Stimulated activated CD4-positive, alpha-beta T cell treated with anti-CD3 and anti-CD28 coated beads, Interleukin-12 subunit alpha, Interleukin-12 subunit beta, amount 100 ng/mL, for 24 hours (primary cell): ENCODE measurements at places on chromosomes 1 and 21.

DNA sequence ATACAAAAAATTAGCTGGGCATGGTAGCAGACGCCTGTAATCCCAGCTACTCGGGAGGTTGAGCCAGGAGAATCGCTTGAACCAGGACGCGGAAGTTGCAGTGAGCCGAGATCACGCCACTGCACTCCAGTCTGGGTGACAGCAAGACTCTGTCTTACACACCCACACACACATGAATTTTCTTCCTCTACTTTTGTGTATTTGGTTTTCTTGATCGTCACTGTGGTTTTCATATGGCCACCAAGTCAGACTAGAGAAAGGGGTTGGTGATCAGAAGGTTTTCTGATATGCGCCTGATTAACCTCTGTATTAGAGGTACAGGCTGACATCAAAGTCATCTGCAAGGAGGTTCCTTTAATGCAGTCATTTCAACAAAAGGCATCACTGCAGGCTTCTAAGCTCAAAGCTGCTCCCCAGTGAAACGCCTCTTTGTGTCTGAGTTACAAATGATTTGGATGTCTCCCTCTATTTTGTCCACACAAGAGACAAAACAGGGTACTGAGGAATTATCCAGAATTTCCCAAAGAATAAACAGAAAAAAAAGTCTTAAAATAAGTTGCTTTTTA lies 11.1 kb downstream of the SH2D1B start:
- DNase-seq: no peak

- no peak for DNase-seq
Observed at GRCh38 chr21:42417533-42417932, 13.8 kb downstream of the UBASH3A start.

GRCh38 chr1:192762265-192762664 lies 46.6 kb upstream of the RGS2 start:
- DNase-seq: no peak

DNA sequence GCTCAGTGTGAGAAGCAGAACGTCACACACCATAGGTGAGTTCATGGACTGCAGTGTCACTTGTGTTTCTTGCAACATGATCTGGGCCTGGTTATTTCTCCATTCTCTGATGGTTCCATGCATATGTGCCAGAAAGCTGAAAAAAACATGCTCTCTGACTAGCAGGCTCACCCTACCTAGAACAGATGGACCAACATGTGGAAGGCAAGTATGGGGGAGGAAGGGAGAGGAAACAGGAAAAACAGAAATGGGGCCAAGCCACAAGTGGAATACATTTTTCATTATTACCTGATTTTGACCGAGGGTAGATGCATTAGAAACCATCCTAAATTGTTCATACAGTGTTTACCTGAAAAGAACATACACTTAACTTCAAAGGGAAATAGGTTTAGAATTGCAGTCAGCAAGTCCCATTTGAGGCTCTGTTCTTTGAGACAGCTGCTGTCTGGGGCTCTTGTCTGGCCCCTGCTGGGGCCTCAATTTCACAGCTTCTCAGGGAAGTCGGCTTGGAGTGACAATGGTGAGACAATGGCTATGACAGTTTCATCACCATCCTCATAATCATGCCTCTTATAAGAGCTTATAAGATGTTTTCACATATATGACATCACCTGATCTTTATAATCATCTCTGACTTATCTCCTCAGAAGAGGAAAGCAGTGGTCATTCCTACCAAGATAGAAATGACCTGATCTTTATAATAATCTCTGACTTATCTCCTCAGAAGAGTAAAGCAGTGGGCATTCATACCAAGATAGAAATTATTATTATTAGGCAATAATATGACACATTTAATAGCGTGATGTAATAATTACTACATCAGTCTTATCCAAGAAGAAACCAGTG lies 327.3 kb downstream of the SIPA1L2 start:
- no peak for DNase-seq

DNA sequence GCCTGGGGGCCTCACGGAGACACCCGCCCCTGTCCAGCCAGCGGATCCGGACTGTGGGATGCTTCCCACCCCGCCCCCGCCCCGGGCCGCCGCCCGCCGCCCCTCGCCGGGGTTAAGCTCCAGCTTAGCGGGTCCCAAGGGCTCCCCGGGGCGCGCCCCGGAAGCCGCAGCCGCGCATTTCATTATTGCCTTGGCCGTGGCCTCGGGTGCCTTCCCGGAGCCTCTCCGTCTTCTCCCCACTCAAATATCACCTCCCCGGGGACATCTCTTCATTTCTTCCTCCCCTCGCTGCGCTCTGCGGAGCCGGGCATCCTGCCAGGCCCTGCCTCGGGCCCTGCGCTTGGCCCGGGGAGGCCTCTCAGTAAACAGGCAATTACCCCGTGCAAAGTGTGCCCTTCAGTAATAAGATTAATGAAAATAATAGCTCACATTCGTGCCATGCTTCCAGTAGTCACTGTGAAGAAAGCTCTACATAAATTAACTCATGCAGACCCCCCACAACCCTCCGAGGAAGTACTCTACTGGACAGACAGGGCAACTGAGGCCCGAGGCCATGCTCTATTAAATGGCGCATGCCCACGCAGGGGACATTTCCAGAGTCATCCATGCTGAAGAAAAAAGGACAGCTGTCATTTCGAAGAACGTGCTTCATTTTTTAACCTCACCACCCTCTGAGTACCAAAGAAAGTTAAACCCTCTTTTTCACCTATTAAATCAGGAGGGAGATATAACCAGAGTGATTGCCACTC lies 49.9 kb upstream of the LAPTM5 start:
- DNase-seq: no peak

- no peak for DNase-seq
Observed at GRCh38 chr1:184626076-184627006, 128.3 kb downstream of the EDEM3 start.

DNA sequence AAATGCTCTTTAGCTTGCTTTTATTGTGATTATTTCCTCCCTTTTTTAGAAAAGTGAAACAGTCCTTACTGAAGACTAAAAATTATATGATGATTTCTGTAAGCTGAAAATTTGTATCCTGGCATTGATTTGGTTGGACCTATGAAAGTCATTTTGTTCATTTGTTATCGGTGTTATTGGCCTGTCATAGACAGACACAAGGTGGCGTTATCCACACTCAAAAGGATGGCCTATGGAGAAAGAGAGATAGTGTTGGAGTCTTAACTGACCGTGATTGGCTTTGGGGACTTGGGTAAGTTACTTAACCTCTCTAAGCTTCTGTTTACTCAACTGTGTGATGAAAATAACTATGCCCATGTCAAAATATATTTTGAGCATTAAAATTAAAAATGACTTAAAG lies 203.6 kb upstream of the CHODL start:
- no peak for DNase-seq

DNA sequence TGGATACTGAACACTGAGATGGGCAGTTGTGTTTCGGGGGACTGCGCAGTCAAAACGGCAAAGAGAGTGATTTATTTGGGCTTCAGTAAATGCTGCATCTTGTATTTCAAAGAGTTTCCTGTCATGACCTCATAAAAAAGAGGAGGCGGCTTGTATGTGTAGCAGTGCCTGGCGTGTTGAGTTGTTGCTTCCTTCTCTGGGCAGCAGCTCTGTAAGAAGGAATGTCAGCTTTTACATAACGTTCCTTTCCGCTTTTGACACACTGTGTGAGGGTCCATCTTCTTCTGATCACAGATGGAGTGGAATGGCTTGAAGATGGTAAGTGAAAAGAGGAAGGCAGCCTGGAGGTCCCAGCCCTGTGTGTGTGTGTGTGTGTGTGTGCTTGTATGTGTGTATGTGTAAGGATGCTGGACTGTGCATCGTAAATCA lies 941 bp downstream of the ELAVL4 start:
- no peak for DNase-seq

DNA sequence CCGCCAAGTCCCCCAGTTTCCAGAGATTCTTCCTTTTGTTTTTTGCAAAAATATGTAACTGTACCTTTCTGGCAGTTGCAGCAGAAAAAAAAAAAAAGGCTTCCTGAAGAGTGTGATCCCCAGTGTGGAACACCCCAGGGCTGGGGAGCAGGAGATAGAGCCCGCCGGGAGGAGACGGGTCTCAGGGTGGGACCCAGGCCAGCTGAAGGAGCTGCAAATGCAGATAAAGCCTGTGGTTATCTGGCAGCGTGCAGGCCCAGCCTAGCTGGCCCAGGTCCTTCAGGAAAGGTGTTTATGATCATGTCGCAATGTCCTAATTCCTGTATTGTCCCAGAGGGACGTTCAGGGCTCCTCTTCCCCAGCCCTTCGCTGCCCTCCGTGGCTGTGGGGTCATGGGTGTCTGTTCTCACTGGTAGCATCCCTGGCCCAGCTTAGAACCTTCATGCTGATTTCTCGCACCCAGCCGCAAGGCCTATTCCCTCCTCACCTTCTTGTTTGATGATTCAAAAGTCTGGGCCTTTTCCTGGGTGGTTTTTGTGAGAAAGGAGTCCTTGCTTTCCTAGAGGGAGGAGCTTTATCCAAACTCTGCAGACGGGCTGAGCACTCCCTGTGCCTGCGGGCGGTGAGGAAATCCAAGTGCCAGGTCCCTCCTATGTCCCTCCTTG lies 26.2 kb downstream of the RNF187 start:
- DNase-seq: no peak

GRCh38 chr1:158771950-158772866 lies at the start of gene OR6N1:
Gene OR6N1, minus strand, starts transcription at chr1:158772195. Its CDS starts 5,513 bp downstream, at chr1:158766682.
- DNase-seq: no peak

DNA sequence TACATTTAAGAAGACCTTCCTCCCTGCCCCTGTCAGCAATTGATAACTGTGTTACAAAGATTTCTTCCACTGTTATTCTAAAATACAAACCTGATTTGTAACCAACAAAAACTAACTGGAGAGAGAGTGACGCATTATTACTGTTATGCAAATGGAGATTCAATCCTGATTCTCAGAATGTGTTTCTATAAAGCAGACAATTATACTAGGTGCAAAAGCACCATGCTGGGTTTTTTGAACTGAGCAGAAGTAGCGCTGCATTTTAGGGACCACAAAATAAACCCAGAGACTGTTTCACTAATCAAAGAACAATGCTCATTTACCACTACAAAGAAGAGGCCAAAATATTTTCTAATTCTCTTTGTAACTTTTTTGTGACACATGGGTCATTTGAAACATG lies 13.6 kb upstream of the GBP6 start:
- DNase-seq: no peak

GRCh38 chr1:94013367-94013878 lies 104.2 kb upstream of the GCLM start:
- DNase-seq: no peak

GRCh38 chr1:171460018-171460620 lies 25.2 kb upstream of the PRRC2C start:
- DNase-seq: no peak

DNA sequence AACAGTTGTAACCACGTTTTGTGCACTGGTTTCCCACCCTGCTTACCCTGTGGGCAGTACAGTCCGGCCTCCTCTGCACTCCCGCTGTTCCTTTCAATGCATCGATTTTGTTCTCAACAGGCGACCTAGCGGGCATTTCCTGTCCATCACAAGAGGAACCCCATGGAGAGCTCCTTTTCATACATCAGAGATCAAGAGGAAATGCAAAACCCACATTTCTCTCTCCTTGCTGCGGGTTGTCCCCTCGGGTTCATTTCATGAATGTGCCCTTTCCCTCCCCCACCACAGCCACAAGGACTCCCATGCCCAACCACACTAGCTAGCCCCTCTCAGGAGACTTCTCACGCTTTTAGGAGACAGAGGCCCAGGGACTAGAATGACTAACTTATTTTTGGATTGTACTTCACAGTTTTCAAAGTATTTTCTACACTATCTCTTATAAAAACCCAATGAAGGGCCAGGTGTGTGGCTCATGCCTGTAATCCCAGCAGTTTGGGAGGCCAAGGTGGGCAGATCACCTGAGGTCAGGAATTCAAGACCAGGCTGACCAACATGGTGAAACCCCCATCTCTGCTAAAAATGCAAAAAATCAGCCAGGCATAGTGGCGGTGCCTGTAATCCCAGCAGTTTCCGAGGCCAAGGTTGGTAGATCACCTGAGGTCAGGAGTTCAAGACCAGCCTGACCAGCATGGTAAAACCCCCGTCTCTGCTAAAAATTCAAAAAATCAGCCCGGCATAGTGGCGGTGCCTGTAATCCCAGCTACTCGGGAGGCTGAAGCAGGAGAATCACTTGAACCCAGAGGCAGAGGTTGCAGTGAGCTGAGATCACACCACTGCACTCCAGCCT lies 18.4 kb downstream of the ATP1A4 start:
- DNase-seq: no peak

DNA sequence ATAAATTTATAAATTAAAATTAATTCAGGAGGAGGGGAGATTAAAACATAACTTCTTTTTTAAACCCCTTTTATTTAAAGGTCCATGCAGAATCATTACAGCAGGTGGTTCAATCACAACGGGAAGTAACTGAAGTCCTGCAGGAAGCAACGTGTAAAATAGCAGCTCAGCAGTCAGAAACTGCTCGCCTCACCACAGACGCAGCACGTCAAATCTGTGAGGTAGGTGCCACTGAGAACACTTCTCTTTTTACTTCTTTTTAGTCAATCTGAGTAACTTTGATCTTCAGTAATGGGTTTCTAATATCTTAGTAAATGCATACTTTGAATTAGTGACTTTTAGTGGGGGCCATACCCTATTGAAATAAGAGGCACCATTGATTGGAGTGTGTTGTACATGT lies 87.0 kb downstream of the CEP350 start:
- DNase-seq: no peak

- no peak for DNase-seq
Observed at GRCh38 chr1:222377428-222378088, 170.3 kb downstream of the HHIPL2 start.

DNA sequence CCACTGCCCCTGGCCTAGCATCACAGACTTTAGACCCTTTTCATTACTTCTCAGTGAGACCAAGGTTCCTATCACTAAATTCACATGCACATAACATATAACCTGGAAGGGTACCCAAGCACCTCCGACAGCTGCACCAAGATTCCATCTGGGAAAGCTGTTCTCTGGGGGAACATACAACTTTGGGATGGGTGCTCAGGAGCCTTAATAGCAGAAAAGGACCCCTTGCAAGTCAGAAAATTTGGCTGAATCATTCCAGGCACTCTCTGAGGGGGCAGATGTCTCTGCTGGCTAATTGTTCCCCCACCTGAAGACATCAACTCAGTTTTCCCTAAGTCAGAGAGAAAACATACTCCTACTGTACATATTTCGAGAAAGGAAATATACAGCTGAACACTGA lies 41.3 kb upstream of the PSEN2 start:
- DNase-seq: no peak

GRCh38 chr21:41367945-41368734 lies 6.3 kb downstream of the MX2 start:
- no peak for DNase-seq

GRCh38 chr1:22104865-22105437 lies 37.9 kb downstream of the WNT4 start:
- no peak for DNase-seq

DNA sequence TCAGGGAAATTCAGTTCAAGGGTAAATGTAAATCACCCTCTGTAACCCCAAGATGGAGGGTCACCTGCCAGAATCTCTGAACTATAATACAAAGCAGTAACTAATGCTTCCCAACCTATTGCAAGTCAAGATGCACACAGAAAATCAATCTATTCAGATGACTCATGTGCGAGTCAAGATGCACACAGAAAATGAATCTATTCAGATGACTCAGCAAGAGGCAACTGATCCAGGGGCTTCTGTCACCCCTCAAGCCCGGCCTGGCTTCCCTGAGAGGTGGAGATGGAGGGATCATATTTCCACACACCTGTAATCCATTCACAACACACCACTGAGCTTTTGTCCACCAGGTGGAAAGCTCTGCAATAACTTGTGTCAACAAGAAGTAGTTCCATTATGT lies 17.4 kb upstream of the HIVEP3 start:
- DNase-seq: no peak

- no peak for DNase-seq
Observed at GRCh38 chr1:233114860-233115259, 164.4 kb downstream of the NTPCR start.
